K562 (cell line): ENCODE measurements at places on chromosomes 2 and 18.
A peak's percentile ranks its signal among the peaks of the same experiment; 100 is the strongest.

DNA sequence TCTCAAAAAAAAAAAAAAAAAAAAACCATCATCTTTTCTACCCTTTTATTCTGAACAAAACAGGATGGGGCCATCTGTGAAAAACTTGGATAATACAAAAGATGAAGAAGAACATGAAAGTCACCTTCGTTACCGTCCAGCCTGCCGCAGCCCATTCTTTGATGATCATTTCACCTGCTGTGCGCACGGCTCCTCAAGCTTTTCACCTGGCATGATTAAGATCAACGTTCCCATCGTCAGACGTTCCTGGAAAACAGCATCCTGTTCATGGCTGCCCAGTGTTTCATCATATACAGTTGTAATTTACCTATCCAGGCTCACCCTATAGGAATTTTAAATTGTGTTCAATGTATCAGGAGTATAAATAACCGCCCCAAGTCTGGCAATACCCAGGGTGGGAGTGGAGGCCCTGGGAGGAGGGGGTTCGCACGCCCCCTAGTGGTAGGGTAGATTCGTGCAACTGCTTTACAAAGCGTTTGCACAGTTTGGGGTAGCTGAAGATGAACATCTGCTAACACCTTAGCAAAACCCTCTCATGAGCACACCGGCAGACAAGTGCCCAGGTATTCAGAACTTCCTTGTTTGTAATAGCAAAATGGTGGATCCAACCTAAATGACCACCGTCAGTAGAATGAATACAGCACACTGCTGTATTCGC is 49.0 kb upstream of the GLI2 start:
- DNase-seq, result peak; percentile 75

GRCh38 chr2:149342509-149342908 is 12.1 kb downstream of the LYPD6 start:
- no peak for DNase-seq

DNA sequence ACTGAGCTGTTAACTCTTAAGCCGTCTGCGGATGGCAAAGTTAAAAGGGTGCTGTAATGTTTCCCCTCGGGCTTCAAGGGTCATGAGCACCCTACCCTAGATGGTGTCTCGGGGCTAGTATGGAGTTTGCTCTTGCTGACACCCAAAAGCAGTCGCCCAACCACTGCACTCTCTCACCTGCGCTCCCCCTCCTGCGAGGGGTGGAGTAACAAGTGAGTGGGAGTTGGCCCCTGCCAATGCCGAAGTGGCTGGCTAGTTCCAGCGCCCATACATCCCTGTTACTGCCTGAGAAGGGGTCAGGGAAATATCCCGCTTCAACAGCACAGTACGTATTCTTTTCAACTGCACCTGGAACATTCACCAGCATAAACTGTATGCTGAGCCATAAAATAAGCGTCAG is 47.5 kb downstream of the FAM117B start:
- DNase-seq, result no peak

- DNase-seq, result no peak
These were observed 76.0 kb upstream of the SESTD1 start for GRCh38 chr2:179340678-179341077.

GRCh38 chr2:29245742-29246382 is 130.6 kb downstream of the CLIP4 start:
- no peak for DNase-seq

- no peak for DNase-seq
These were observed 438 bp downstream of the HSPE1 start for GRCh38 chr2:197500503-197501131.

- DNase-seq, result no peak
These were observed 24.0 kb downstream of the CCDC85A start for GRCh38 chr2:56207760-56208159.

- no peak for DNase-seq
These were observed 23.0 kb upstream of the ACTR2 start for GRCh38 chr2:65204461-65205210.

DNA sequence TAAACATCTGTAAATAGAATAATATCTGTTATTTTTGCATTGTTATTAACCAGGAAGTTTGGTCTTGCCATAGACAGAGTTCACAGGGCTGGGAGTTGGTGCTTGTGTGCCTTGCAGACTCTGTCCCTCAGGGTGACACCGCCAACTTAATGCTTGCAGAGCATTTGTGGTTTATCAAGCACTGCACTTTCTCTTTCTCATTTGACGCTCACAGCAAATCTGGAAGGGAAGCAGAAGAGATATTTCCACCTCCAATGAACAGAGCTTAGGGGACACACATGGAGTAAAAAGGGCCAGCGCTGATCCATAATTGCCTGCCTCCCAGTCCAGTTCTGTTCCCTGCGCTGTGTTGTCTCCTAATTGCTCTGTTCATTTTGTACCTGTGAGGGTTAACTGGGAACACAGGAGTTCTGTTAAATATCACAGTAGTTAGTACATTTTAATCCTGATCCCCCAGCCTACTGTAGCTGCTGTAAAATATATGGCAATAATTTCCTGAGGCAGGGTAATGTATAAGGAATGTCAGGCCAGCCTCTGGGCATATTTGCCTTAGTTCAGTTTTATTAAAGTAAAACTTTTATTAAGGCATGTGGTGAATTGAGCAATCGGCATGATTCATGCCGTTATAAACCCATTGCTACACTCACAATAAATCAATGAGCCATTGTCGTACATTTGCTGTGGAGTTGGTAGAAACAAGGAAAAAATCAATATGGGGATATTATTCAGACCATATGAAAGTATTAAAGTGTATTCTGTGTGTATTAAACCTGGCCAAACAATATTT is 182.5 kb upstream of the OSR1 start:
- DNase-seq, result no peak

- DNase-seq, result no peak
These were observed 99.2 kb upstream of the ASAP2 start for GRCh38 chr2:9107168-9108025.

DNA sequence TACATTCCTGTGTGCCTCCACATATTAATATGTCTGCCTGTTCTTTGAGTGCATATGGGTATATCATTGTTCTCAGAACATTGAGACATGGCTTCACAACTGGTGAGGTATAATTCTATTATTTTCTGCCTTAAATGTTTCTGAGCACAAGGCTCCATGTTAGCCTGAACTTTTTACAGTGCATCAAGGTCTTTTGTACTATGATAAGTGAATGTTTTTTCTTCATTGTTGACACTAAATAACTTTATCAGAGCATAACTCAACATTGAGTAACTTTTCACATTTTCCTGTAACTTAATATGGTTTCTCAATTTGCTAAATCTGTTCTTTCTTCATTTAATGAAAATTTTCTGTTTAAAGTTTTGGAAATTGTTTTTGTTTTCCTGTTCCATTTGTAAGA is 262.9 kb downstream of the HNMT start:
- no peak for DNase-seq

GRCh38 chr2:221402072-221402471 is 170.0 kb downstream of the EPHA4 start:
- DNase-seq, result no peak

GRCh38 chr18:77086656-77087392 is 45.8 kb downstream of the MBP start:
- DNase-seq, result no peak

DNA sequence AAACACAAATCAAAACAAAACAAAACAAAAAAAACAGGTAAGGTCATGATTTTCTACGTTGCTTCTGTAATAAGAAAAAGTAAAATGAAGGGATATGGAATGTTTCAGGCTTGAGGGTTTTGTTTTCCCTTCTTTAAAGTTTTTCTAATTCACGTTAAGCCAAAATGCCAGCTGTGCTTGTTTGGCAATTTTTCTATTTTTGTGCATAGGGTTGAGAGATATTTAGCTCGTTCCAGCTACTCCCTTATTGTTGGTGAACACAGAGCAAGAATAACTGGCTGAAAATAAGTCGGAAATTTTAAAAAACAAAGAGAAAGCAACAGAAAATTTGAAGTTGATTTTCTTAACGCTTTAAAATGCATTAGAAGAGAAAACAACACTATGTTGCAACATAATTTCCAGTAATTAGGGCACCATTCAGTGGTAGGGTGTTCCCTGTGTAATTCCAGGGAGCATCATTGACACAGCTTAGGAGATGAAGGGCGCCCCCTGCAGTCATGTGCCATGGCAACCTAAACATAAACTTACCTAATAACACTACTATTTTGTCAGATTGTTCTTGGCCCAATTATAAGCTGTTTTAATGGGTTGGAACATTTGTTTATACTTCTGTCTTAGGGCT is 99.5 kb downstream of the DTNA start:
- peak; percentile 13 for DNase-seq

GRCh38 chr2:223108351-223109050 is 56.5 kb downstream of the KCNE4 start:
- no peak for DNase-seq

DNA sequence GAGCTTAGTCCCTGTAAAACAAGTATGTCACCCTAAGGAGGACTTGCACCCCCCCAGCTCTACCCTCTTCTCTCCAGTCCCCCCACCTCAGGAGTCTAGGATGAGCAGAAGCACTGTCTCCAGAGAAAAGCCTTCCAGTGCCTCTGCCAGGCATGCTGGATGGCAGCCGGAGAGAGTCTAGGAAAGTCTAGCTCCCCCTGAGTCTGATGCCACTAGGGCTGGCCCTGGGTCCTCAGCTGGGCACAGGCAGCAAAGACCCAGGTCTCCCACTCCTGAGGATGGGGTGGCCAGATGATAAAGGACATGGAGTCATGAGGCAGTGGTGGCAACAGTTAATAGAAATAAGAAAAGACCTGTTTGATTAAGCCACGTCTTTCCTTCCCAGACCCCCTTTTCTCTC is 225.6 kb downstream of the CYP26B1 start:
- no peak for DNase-seq

GRCh38 chr2:98479371-98479770 is 34.7 kb downstream of the INPP4A start:
- DNase-seq, result no peak

- no peak for DNase-seq
These were observed 762.7 kb upstream of the TMEFF2 start for GRCh38 chr2:192957425-192957824.

DNA sequence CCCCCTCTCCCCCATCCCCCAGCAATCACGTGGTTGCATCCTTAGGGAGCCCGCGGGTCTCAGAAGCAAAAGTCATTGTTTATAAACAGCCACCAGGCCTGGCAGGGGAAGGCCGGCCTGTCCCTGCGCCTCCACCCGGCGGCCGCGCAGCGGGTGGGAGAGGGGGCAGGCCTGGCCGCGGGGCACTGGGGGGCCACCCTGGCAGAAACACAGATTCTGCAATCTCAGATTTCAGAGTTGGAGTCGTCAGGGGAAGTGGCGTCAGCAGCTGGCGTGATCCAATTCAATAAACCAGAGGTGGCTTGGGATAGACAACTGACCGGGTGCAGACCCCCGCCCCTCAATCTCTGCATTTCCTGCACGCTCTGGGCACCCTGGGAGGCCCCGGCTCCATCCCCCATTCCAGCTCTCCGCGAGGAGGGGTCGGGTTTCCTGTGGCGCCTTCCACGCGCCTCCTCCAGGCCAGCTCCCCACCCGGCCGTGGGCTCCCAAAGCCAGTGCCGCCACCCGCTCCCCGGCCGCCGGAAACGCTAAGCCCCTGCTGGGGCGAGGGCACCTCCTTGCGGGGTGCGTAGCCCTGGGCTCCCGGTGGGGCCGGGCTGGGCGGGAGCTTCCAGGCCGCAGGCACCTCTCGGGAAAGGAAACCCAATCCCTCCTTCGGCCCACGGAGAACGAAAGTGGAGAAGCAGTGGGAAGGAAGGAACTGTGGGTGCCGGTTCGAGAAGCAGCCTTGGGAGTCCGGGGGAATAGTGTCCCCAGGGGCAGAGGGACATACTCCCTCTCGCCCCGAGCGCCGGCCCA is 1.1 kb downstream of the BIN1 start:
- DNase-seq, result no peak

DNA sequence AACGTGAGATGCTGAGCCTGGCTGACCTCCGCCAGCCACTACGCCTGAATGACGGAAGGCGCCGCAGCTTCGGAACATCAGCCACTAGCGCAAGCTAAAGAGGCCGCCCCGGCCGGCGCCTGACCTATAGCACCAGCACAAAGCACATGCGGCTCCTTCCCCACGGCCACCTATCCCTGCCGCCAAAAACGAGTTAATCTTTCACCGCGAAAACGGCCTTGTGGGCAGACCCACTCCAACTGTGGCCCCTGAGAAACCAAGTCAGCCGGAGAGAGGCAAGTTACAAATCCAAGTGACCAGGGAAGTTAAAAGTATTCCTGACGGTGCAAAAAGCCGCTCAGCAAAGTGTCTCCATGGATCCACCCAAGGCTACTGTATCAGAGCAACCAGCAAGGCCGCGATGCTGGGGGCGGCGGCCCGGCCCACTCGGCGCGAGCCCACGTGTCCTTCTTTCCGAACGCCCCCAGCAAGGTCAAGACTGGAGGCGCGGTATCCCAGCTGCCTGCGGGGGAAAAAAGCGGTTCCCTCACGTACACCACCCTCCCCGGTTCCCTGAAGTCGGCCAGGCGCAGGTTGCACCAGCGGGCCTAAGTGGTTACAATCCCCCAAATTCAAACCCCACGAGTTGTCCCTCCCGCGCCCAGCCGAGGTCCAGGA is 575 bp downstream of the HSPD1 start:
- peak; percentile 44 for DNase-seq

- no peak for DNase-seq
These were observed 28.9 kb upstream of the GTF2A1L start for GRCh38 chr2:48588745-48589144.

DNA sequence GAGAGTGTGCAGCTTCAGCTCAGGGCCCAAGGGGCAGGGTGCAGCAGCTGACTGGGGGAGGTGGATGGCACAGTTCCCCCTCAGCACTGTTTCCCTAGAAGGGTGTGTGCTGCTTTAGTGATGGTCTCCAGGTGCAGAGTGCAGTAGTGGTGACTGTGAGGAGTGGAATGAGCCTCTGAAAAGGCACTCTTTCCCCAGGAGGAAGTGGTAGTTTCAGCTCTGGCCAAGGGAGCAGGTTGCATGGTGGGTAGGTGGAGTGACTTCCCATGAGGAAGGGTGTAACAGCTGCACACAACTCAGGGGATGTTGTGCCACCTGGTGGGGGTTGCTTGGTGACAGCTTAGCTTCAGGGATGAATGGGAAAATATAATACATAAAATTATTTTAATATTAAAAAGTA is 251.5 kb upstream of the NXPH2 start:
- no peak for DNase-seq

DNA sequence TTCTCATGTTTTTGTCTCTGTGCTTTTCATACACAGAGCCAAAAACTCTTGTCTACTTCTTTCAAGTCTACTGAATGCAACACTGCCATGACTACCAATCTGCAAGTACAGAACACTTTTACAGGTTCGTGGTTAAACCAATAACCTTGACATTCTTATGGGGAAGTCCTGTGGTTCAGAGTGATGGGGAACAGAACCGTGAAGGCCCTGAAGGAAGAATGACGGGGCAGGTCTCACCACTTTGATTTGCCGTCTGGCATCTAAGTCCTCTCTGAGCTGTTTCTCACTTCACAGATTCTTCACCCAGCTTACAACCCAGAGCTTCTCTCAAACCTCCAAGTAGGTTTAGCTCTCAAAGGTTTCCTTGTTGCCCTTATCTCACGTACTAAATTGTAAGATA is 117.5 kb upstream of the SNTG2 start:
- DNase-seq, result no peak
